ENCODE measurements at places on chromosomes 7 and 10.
A peak's percentile ranks its signal among the peaks of the same experiment; 100 is the strongest.

DNA sequence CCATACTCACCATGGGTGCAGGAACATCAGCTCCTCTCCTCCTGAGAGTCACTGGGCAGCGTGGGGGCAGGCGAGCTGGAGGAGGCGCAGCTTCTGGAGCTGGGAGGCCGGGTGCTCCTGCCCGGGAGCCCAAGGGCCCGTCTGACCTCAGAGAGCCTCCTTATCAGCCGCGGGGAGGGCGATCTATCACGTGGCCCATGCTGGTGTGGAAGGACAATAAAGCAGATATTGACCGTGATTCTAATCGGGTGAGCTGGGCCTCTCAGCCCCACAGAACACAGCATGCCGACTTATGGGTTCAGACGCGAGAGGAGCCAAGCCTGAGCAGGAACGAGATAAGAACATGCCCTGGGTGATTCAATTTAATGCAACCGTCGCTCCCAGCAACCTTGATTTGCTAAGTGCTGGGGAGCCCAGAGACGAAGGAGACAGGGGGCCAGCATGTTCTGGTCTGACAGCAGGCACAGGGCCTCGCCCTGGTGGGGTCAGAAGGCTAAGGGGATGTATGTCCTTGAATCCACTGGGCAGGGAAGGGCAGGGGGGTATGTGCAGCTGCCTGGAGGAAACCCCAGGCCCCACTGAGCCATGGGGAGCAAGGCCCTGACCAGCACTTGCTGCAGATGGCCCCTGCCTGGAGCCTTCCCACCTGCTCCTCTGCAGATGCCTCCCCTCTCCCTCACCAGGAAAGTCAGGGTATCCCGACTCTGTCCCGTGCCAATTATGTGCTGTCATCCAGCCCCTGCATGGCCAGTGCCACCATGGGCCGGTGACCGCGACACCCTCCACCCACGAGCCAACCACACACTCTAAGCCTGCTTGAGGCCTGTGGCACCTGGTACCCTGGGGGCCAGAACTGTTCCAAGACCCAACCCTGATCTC lies 95.3 kb upstream of the RET start:
- DNase-seq: no peak

DNA sequence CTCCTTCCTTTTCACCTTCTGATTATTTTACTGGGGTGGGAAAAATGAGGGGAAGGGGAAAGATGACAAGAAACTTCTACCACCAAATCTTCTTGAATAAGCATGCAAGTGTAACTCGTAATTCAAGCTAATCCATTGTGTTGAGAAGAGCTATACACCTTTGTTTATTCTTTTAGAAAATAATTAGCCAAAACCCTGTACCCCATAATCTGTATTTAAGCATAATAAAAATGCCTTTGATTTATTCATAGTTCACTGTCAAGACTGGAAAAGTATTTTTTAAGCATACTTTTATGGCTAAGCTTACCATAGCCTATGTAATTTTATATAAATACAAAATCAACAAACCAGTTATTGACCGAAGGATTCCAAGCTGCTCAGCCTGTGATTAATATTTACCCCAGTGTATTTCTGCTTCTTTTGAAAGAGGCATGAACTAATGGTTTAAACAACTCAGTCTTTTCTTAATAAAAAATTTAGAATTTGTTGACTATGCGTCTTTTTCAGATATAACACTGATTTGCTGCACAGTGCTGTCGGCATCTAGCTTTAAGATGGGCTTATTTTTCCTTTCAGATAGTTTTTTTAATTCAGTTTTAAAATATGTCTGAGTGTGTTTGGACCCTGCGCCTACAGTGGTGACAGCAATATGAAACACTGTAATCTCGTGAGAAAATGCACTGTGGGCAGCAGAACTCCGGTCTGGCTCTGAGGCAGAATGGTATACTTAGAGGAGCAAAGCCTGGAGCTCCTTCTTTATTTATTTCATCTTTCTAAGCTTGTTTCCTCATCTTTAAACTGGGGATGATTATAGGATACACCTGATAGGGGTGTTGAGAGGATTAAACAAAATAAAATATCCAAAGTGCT lies 238.8 kb upstream of the LRGUK start:
- DNase-seq: no peak

- DNase-seq: peak; percentile 78
Measured at GRCh38 chr10:71974489-71975021, 10.4 kb downstream of the CHST3 start.

DNA sequence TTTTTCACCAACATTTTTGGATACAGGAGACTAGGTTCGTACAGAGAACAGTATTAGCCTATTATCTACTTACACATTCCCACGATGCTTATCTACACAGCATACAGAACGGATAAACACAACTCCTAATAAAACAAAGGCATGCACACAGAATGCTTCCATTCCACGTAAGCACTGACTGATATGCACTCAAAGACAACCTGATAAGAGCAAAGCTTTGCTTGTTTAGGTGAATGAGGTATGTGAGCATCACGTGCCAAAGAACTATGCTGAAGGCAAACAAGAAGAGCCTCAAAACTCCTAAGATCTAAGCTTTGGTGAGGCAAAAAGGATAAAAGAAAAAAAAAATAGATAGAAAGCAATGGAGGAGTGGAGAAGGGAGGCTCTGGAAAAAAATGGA lies 413.5 kb upstream of the LRRN3 start:
- DNase-seq: no peak

DNA sequence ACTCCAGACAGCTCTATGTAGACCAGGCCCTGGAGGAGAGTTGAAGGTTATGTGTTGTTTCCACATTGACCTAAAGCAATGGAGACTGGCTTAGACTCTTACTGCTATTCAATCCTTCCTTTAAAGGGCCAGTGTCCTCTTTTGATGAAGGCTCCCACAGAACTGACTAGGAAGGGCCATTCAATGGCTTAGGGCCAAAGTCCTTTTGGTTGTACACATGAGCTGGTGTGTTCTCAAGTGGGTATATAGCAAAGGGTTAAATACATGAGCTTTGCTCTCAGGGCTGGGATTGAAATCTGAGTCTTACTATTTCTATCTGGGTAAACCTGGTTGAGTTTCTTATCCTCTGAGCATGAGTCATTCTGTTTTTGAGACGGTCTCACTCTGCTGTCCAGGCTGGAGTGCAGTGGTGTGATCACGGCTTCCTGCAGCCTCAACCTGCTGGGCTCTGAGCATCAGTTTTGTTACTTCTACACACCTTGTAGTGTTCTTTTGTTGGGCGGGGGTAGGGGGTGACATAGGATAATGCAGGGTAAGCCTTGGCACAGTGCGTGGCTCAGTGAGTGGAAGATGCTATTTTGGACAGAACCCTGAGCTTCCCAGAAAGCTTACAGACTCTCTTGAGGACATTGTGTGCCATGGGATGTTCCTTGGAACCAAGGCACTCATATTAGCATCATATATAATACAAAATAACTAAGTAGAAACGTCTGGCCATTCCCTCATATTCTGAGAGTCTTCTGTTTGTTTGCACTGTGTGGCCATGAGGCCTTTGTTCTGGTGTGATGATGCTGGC lies 90.1 kb downstream of the ABCC2 start:
- DNase-seq: peak; percentile 36

- no peak for DNase-seq
Measured at GRCh38 chr10:131744346-131744745, 156.5 kb upstream of the PPP2R2D start.

- no peak for DNase-seq
Measured at GRCh38 chr10:70779088-70779487, 6.1 kb downstream of the TBATA start.

DNA sequence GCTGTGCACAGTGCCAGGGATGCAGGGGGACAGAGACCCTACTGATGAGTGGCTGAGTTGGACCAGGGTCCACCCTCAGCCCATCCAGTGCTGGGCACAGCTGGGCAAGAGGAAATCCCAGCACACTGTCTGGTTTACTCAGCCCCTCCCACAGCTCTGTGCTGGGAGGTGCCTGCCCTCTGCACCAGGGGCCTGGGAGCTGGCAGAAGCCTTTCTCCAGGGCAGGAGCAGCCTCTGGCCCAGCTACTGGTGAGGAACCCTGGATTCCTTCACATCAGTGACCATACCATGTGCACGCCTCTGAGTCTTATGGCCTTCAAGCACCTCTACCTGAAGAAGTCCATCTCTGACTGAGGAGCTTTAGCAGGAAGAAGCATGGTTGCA lies 25.9 kb upstream of the C10orf71 start:
- DNase-seq: no peak

DNA sequence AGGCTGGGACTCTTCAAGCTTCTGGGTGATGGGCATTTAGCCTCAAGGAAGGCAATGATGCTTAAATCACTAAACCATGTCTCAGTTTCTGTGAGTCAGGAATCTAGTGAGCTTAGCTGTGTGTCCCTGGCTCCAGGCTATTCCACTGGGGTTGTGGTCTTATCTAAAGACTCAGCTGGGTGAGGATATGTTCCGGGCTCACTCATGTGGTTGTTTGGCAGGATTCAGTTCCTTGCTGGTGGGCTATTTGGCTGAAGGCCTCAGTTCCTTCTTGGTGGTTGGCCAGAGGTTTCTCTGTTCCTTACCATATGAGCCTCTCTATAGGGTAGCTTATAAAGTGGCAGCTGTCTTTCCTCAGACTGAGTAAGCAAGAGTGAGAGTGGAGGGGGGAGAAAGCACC lies 12.0 kb downstream of the EVX1 start:
- DNase-seq: no peak

- DNase-seq: no peak
Measured at GRCh38 chr7:3206771-3207191, 94.3 kb upstream of the SDK1 start.

DNA sequence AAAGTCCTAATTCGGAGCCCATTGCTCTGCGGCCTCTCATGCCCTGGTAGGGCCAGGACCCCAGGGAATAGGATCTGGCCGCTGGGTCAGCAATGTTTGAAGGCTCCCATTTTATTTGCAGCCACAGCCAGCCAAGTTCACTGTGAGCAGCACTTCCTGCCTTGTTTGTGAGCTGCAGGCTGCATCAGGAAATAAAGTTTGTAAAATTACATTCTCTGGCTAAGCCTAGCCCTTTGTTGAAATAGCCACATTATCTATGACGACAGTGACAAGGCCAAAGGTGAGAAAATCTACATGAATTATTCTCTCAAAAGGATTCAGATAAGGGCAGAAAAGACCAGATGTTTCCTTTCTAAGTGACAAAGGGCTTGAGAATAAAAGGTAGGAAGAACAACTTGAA lies 23.7 kb upstream of the ITGB1 start:
- peak; percentile 71 for DNase-seq

- peak; percentile 77 for DNase-seq
Measured at GRCh38 chr10:98528166-98528804, 81.5 kb upstream of the HPS1 start.

DNA sequence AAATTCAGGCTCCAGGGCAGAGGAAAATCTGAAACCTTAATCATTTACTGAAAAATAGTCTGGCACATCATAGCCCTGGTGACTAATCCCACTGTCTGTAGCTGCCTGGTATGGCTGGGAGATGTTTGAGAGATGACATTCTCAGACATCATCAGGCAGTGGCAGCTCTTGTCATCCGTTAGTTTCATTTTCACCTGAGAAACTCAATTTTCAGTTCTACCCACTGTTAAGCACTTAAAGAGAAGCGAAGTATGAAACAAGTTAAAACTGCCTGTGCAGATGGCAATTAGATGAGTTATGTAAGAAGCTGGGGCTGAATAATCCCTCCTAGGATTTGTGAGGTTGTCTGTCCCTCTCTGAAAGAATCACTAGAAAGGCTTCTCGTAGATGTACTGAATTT lies 150.2 kb downstream of the NSUN6 start:
- DNase-seq: peak; percentile 62

DNA sequence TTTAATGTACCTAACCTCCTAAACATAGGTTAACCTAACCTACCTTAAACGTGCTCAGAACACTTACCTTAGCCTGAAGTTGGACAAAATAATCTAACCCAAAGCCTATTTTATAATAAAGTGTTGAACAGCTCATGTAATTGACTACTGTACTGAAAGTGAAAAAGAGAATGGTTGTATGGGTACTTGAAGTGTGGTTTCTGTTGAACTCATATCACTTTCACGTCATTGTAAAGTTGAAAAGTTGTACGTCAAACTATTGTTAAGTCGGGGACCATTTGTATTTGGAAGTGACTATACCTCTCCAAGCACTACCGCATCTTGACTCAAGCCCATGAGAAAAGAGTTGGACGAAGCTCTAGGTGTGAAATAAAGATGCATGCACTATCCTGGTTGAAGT lies 37.9 kb upstream of the ASAH2 start:
- no peak for DNase-seq

- peak; percentile 39 for DNase-seq
Measured at GRCh38 chr10:77744245-77744644, 106.6 kb upstream of the KCNMA1 start.

- DNase-seq: peak; percentile 48
Measured at GRCh38 chr10:5447056-5447455, 34.7 kb downstream of the NET1 start.

- DNase-seq: no peak
Measured at GRCh38 chr7:95529701-95530100, 44.0 kb downstream of the ASB4 start.

DNA sequence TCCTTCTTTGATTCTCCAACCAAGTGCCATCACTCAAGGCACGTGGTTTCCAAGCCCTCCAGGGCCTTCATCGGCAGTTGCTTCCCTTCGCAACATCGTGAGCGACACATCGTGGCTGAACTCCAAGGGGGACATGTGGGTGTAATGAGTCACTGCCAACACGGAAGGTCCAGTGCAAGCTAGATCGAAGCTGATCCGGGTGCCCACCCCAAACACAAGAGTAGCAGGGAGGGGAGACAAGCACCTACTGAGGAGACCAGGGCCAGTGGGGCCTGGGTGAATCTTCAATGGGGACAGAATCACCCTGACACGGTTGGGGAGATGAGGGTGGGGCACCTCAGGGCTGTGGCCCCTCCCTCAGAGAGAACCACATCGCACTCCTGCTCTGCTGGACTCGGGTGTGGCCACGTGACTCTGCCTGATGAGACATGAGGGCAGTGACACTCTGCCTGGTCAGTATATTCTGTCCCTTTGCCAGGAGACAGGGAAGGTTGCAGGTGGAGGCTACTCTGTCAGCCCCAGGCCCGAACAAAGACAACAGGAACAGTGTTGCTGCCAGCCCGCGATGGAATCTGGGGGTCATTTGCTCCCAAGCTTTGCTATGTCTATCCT lies 36.8 kb upstream of the HSPA12A start:
- DNase-seq: peak; percentile 64

All from fibroblast of mammary gland (primary cell).